ENCODE measurements at places on chromosomes 1 and 21.
A peak's percentile ranks its signal among the peaks of the same experiment; 100 is the strongest.

DNA sequence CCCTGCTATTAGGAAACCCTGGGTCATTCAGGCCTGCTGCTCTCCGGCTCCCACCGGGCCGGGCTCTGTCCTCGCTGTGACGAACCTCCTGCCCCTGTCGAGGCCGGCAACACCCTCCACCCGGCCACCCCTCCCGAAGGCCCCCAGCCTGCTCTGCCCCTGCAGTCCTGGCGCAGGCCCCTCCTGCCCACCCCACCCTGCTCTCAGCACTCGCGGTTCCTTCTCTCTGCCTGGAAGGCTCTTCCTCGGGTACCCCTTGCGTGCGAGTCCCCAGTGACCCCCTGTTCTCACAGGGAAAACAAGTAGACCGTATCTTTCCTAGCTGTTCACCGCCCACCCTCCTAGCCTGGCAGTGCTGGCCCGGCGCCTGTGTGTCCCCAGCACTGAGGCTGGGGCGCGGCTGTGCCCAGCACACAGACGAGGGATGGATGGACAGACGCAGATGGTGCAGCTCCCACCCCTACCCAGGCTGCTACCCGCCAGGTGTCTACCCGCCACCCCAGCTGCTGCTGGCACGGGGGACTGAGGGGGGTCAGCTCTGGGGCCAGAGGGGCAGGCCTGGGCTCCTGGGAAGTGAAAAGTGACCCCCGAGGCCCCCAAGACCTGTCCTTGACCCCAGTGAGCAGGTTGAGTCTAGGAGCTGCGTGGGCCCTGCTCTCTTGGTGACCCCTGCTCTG, 3.1 kb upstream of the VWA1 start:
- peak overlapping the region; percentile 53 for H3K4me3 ChIP-seq
- no peak for DNase-seq
- H3K27me3 ChIP-seq = no peaks in the 10 kb centered on the region

- DNase-seq = no peak
- H3K27me3 ChIP-seq = no peaks in the 10 kb centered on the region
- H3K4me1 ChIP-seq = no peaks in the 10 kb centered on the region
- no peaks in the 10 kb centered on the region for H3K36me3 ChIP-seq
- H3K4me3 ChIP-seq = no peak overlapping the region
Observed at GRCh38 chr1:50111503-50111902, 2.8 kb downstream of the ELAVL4 start.

- no peak overlapping the region for H3K4me3 ChIP-seq
- no peaks in the 10 kb centered on the region for H3K36me3 ChIP-seq
- no peaks in the 10 kb centered on the region for H3K27me3 ChIP-seq
- H3K4me1 ChIP-seq = no peaks in the 10 kb centered on the region
- H3K27ac ChIP-seq = no peak overlapping the region
- DNase-seq = peak; percentile 41
Observed at GRCh38 chr1:200184196-200184595, 156.7 kb downstream of the NR5A2 start.

GRCh38 chr1:59077466-59078069, 219.3 kb upstream of the FGGY start:
- H3K27me3 ChIP-seq = no peaks in the 10 kb centered on the region
- no peaks in the 10 kb centered on the region for H3K36me3 ChIP-seq
- no peak for DNase-seq
- no peaks in the 10 kb centered on the region for H3K4me1 ChIP-seq

DNA sequence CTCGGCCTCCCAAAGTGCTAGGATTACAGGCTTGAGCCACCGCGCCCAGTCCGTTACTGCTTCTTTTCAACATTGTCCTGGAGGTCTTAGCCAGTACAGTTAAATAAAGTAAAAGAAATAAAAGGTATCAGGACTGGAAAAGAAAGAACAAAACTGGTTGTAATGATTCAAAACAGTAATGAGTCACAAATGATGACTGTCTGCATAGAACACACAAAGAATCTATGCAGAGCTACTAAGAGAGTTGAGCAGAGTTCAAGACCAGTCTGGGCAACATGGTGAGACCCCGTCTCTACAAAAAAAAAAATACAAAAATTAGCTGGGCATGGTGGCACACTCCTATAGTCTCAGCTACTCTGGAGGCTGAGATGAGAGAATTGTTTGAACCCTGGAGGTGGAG, 23.4 kb downstream of the BCAR3 start:
- no peaks in the 10 kb centered on the region for H3K27me3 ChIP-seq
- no peak for DNase-seq
- H3K27ac ChIP-seq = no peak overlapping the region
- no peaks in the 10 kb centered on the region for H3K4me1 ChIP-seq

GRCh38 chr1:118008011-118008410, 78.5 kb downstream of the WDR3 start:
- no peak for DNase-seq
- H3K4me3 ChIP-seq = no peak overlapping the region
- H3K27ac ChIP-seq = no peak overlapping the region
- H3K4me1 ChIP-seq = no peaks in the 10 kb centered on the region
- no peaks in the 10 kb centered on the region for H3K27me3 ChIP-seq
- no peaks in the 10 kb centered on the region for H3K36me3 ChIP-seq

- DNase-seq = no peak
- no peak overlapping the region for H3K4me3 ChIP-seq
- H3K27me3 ChIP-seq = no peaks in the 10 kb centered on the region
- no peaks in the 10 kb centered on the region for H3K36me3 ChIP-seq
- peaks cover 47% of the 10 kb centered on the region for H3K4me1 ChIP-seq
Observed at GRCh38 chr1:15883326-15883725, 35.8 kb downstream of the SPEN start.

DNA sequence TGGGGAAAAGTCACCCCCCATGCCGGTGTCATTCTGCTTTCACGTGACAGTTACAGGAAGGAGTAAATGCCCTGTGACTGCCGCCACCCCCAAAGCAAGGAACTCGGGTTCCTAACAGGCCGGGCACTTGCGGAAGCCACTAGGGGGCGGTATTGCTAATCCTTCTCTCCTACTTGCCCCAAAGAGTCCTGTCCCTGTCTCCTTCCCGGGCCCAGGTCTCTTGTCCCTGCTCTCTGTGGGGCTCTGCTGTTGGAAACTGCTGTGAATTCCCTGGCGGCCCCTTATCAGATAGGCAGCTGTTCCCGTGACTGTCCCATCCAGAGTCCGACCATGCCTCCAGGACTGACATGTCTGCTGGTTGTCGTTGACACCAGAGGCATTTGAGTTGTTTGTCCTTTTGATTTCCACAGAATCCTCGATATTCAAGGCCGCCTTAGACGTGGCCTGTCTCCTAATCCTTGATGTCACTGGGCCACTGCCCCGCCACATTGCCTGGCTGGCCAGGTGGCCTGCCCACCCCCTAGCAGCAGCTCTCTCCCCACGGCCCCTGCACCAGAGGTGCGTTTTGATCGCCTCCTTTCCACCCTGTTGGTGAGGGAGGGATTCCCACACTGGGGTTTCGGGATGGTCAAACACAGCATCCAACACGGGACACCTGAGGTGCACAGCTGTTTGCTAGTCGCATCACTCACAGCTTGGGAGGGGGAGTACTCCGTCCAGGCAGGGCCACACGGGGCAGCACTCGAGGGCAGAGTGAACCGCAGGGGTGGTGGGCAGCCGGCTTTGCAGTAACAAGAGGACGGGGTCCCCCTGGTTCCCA, 37.3 kb downstream of the CHAF1B start:
- H3K4me1 ChIP-seq = no peaks in the 10 kb centered on the region
- no peak for DNase-seq
- peaks cover 11% of the 10 kb centered on the region for H3K36me3 ChIP-seq
- no peak overlapping the region for H3K4me3 ChIP-seq
- no peak overlapping the region for H3K27ac ChIP-seq
- H3K27me3 ChIP-seq = no peaks in the 10 kb centered on the region

GRCh38 chr1:36925251-36925650, 109.1 kb downstream of the GRIK3 start:
- no peak overlapping the region for H3K4me3 ChIP-seq
- no peaks in the 10 kb centered on the region for H3K4me1 ChIP-seq
- no peak for DNase-seq
- H3K27ac ChIP-seq = no peak overlapping the region
- H3K36me3 ChIP-seq = no peaks in the 10 kb centered on the region
- no peaks in the 10 kb centered on the region for H3K27me3 ChIP-seq

GRCh38 chr1:47214549-47214948, 17.5 kb downstream of the TAL1 start:
- no peaks in the 10 kb centered on the region for H3K27me3 ChIP-seq
- no peak overlapping the region for H3K4me3 ChIP-seq
- H3K4me1 ChIP-seq = peaks cover 4% of the 10 kb centered on the region
- H3K36me3 ChIP-seq = no peaks in the 10 kb centered on the region

GRCh38 chr1:44531785-44532566, 126.9 kb downstream of the RNF220 start:
- no peak overlapping the region for H3K27ac ChIP-seq
- H3K36me3 ChIP-seq = no peaks in the 10 kb centered on the region
- DNase-seq = no peak
- H3K4me3 ChIP-seq = no peak overlapping the region
- no peaks in the 10 kb centered on the region for H3K4me1 ChIP-seq
- no peaks in the 10 kb centered on the region for H3K27me3 ChIP-seq

DNA sequence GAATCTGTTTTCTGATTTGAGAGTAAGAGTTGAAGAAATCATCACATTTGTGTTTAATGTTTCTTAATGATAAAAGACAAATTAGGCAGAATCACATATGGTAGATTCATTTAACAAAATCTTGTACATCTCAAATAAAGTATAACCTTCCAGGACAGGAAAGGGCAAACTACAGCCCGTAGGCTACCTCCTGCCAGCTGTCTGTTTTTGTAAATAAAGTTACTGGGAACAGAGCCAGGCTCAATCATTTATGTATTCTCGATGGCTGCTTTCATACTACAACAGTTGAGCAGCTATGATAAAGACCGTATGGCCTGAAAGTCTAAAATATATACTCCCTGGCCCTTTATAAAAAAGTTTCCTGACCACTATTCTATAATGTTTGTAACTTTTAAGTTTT, 204.1 kb downstream of the COL24A1 start:
- no peaks in the 10 kb centered on the region for H3K27me3 ChIP-seq
- H3K4me3 ChIP-seq = no peak overlapping the region
- DNase-seq = no peak
- H3K27ac ChIP-seq = no peak overlapping the region
- H3K36me3 ChIP-seq = no peaks in the 10 kb centered on the region

GRCh38 chr21:44526096-44526997, 13.6 kb downstream of the KRTAP10-1 start:
- no peaks in the 10 kb centered on the region for H3K36me3 ChIP-seq
- no peak for DNase-seq
- no peaks in the 10 kb centered on the region for H3K4me1 ChIP-seq

GRCh38 chr21:18553786-18554185, 150.2 kb upstream of the TMPRSS15 start:
- no peaks in the 10 kb centered on the region for H3K4me1 ChIP-seq
- H3K27me3 ChIP-seq = no peaks in the 10 kb centered on the region
- DNase-seq = no peak
- no peaks in the 10 kb centered on the region for H3K36me3 ChIP-seq
- no peak overlapping the region for H3K27ac ChIP-seq

GRCh38 chr1:214880956-214881355, 201.6 kb upstream of the KCNK2 start:
- H3K27me3 ChIP-seq = no peaks in the 10 kb centered on the region
- H3K4me3 ChIP-seq = no peak overlapping the region
- no peaks in the 10 kb centered on the region for H3K4me1 ChIP-seq
- no peaks in the 10 kb centered on the region for H3K36me3 ChIP-seq
- H3K27ac ChIP-seq = no peak overlapping the region

GRCh38 chr1:20590306-20590777, 1.4 kb downstream of the CDA start:
- peak overlapping the region; percentile 42 for H3K4me3 ChIP-seq
- peak overlapping the region; percentile 86 for H3K27ac ChIP-seq
- peaks cover 10% of the 10 kb centered on the region for H3K4me1 ChIP-seq
- H3K27me3 ChIP-seq = peaks cover 11% of the 10 kb centered on the region

- H3K27ac ChIP-seq = no peak overlapping the region
- no peaks in the 10 kb centered on the region for H3K36me3 ChIP-seq
- H3K27me3 ChIP-seq = no peaks in the 10 kb centered on the region
- no peak for DNase-seq
- H3K4me1 ChIP-seq = no peaks in the 10 kb centered on the region
- H3K4me3 ChIP-seq = no peak overlapping the region
Observed at GRCh38 chr1:231605149-231606100, 21.2 kb upstream of the DISC1 start.

GRCh38 chr1:116708255-116708900, 40.8 kb upstream of the IGSF3 start:
- DNase-seq = no peak
- no peaks in the 10 kb centered on the region for H3K27me3 ChIP-seq
- no peak overlapping the region for H3K4me3 ChIP-seq
- H3K36me3 ChIP-seq = no peaks in the 10 kb centered on the region
- peaks cover 10% of the 10 kb centered on the region for H3K4me1 ChIP-seq

GRCh38 chr1:94709891-94710581, 110.1 kb upstream of the SLC44A3 start:
- H3K27me3 ChIP-seq = no peaks in the 10 kb centered on the region
- H3K36me3 ChIP-seq = no peaks in the 10 kb centered on the region
- H3K27ac ChIP-seq = no peak overlapping the region
- peaks cover 17% of the 10 kb centered on the region for H3K4me1 ChIP-seq

GRCh38 chr1:54819195-54819536, 18.0 kb upstream of the TTC22 start:
- H3K27ac ChIP-seq = no peak overlapping the region
- H3K4me1 ChIP-seq = no peaks in the 10 kb centered on the region
- H3K4me3 ChIP-seq = no peak overlapping the region
- no peak for DNase-seq

GRCh38 chr1:45444609-45445131, 46.3 kb downstream of the TESK2 start:
- no peak overlapping the region for H3K4me3 ChIP-seq
- H3K4me1 ChIP-seq = no peaks in the 10 kb centered on the region
- no peak overlapping the region for H3K27ac ChIP-seq

- H3K36me3 ChIP-seq = peaks cover 50% of the 10 kb centered on the region
- peaks cover 21% of the 10 kb centered on the region for H3K4me1 ChIP-seq
Observed at GRCh38 chr1:2483970-2484369, 7.9 kb downstream of the PLCH2 start.

GRCh38 chr21:29669416-29669815, 270.4 kb downstream of the GRIK1 start:
- H3K27ac ChIP-seq = no peak overlapping the region
- no peak for DNase-seq
- H3K27me3 ChIP-seq = no peaks in the 10 kb centered on the region
- no peak overlapping the region for H3K4me3 ChIP-seq
- H3K4me1 ChIP-seq = no peaks in the 10 kb centered on the region

DNA sequence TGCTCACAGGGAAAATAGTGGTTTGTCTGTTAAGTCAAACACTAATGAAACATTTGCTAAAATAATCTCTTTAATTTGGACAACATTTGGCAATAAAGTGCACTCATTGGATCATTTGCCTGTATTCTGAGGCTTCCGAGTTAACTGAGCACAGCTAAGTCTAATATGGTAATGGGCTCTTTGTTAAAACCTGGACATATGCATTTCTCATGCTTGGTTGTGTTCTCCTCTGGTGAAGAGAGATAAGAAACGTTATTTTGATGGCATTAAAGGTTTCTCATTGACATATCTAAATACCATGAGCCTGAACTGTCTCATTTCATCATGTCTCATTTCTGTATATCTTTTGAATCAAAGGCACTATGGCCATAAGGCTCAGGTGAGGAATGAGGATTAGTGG, 13.4 kb upstream of the NRIP1 start:
- no peaks in the 10 kb centered on the region for H3K36me3 ChIP-seq
- no peaks in the 10 kb centered on the region for H3K27me3 ChIP-seq
- no peak overlapping the region for H3K4me3 ChIP-seq
- no peaks in the 10 kb centered on the region for H3K4me1 ChIP-seq

GRCh38 chr1:14759843-14760242, 161.4 kb downstream of the KAZN start:
- no peak for DNase-seq
- H3K27ac ChIP-seq = peak overlapping the region; percentile 34
- H3K4me1 ChIP-seq = peaks cover 34% of the 10 kb centered on the region
- H3K4me3 ChIP-seq = no peak overlapping the region
- H3K27me3 ChIP-seq = no peaks in the 10 kb centered on the region

Data from esophagus squamous epithelium (tissue), 5 donors.